ENCODE measurements at places on chromosomes 3 and 15. TPM values are rescaled to one million over a fixed set of nuclear protein-coding genes. Genes with fewer than 3 reads are reported as not detected.

KCNMB2 gene
- polyA plus RNA-seq: 27.4 TPM

GPR171 gene
- 0.37 TPM for polyA plus RNA-seq

SERPINI1 gene
- 41.1 TPM for polyA plus RNA-seq

KBTBD13 gene
- 0.10 TPM for polyA plus RNA-seq

ACTRT3 gene
- polyA plus RNA-seq: 4.9 TPM

HTR3C gene
- not detected for polyA plus RNA-seq

NDUFB5 gene
- polyA plus RNA-seq: 248 TPM

FBXW12 gene
- polyA plus RNA-seq: 0.56 TPM

NMNAT3 gene
- 10.9 TPM for polyA plus RNA-seq

RARRES1 gene
- 13.6 TPM for polyA plus RNA-seq

NGLY1 gene
- 46.4 TPM for polyA plus RNA-seq

OCA2 gene
- 11.2 TPM for polyA plus RNA-seq

CYFIP1 gene
- 96.9 TPM for polyA plus RNA-seq

CHRD gene
- polyA plus RNA-seq: 13.2 TPM

C15orf62 gene
- 2.0 TPM for polyA plus RNA-seq

TNFSF10 gene
- 38.7 TPM for polyA plus RNA-seq

GP5 gene
- polyA plus RNA-seq: 0.91 TPM

TOMM70 gene
- polyA plus RNA-seq: 65.4 TPM

VEPH1 gene
- polyA plus RNA-seq: 64.6 TPM

SST gene
- polyA plus RNA-seq: 6.0 TPM

ALDH1L1 gene
- 54.7 TPM for polyA plus RNA-seq

ALAS1 gene
- 46.2 TPM for polyA plus RNA-seq

BCL2A1 gene
- 0.22 TPM for polyA plus RNA-seq

LRRC34 gene
- 13.7 TPM for polyA plus RNA-seq

GATM gene
- polyA plus RNA-seq: 234 TPM

FYCO1 gene
- polyA plus RNA-seq: 17.5 TPM

LSAMP gene
- 13.6 TPM for polyA plus RNA-seq

ARPP21 gene
- polyA plus RNA-seq: 1.5 TPM

LCTL gene
- polyA plus RNA-seq: 0.19 TPM

MME gene
- 536 TPM for polyA plus RNA-seq

BOC gene
- 33.4 TPM for polyA plus RNA-seq

GPX1 gene
- polyA plus RNA-seq: 123 TPM

CFAP92 gene
- 1.5 TPM for polyA plus RNA-seq

TTC21A gene
- polyA plus RNA-seq: 10.9 TPM

TRH gene
- 0.99 TPM for polyA plus RNA-seq

ESYT3 gene
- polyA plus RNA-seq: 1.2 TPM

PSMD6 gene
- polyA plus RNA-seq: 125 TPM

SLC2A2 gene
- 12.5 TPM for polyA plus RNA-seq

RBM5 gene
- 231 TPM for polyA plus RNA-seq

GUCA1C gene
- polyA plus RNA-seq: 0.26 TPM

Measured in right renal pelvis (tissue), 4 donors.